ENCODE measurements at places on chromosomes 4 and X.

- peak; percentile 33 for DNase-seq
Measured at GRCh38 chr4:94827481-94828110, 69.8 kb downstream of the BMPR1B start.

- DNase-seq: no peak
Measured at GRCh38 chr4:2417765-2418649, at the start of gene ZFYVE28. TSS of gene ZFYVE28 (minus strand) at chr4:2418645. CDS start at chr4:2418323, 322 bp downstream.

DNA sequence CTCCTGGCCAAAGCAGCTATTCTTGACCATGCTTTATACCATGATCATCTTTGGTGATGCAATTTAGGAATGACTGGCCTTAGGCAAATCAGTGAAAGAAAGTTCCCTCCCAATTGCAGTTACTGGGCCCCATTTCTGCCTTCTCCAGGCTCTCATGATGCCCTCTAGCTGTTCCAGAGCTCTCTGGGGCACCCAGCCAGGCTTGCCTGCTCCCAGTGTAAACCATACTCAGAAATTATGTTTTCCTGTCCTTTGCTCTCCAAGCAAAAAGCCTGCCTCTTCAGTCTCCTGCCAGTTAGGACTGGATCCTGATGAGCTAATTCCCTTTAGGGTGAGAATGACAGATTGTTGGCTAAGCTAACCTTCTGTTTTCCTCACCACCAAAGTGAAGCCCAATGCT is 85.3 kb upstream of the RBPJ start:
- peak; percentile 90 for DNase-seq

DNA sequence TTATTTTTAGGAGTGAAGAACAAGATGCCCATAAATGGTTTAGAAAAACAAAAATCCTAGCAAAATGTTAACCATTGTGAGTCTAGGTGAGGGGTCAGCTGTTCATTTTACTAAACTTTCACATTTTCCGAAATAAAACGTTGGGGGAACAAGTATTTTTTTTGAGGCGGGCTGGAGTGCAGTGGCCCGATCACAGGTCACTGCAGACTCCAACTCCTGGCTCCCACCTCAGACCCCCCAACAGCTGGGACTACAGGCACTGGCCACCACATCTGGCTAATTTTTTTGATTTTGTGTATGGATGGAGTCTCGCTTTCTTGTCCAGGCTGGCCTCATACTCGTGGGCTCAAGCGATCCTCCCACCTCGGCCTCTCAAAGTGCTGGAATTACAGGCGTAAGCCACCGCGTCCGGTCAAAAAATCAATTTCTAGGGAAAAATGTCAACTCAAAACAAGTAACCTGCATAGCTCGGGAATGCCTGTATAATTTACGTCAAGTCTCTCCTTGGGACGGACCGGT is 742 bp upstream of the TAF1 start:
- no peak for DNase-seq

GRCh38 chr4:48879561-48880442 is 26.8 kb downstream of the OCIAD2 start:
- no peak for DNase-seq

GRCh38 chr4:184850431-184851199 is 24.8 kb upstream of the ACSL1 start:
- no peak for DNase-seq

GRCh38 chr4:152687974-152688599 is 8.3 kb upstream of the TMEM154 start:
- no peak for DNase-seq

- no peak for DNase-seq
Measured at GRCh38 chr4:2796849-2797544, 4.1 kb downstream of the SH3BP2 start.

DNA sequence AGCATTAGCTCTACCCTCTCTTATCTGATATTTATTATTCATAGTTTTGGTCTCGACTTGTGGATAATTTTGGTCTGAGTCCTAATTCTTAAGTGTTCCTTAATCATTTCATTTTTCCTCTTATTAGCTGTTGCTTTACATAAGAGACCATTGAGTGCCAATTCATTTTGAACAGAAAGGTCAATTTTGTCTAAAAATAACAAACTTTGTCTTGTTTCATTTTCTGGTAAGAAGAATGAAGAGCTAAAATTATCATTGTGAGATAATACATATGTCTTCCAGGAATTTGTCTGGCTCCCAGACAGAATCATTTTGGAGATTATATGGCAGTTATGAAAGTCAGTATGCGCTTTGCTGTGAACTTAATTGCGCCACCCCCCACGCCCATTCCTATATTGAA is 1471.8 kb downstream of the PCDH7 start:
- DNase-seq: no peak

GRCh38 chrX:18769812-18770573 is 62.5 kb downstream of the PPEF1 start:
- DNase-seq: no peak

GRCh38 chr4:151955721-151956380 is 195.0 kb upstream of the GATB start:
- no peak for DNase-seq

- DNase-seq: no peak
Measured at GRCh38 chr4:2786152-2786671, 6.7 kb upstream of the SH3BP2 start.

- DNase-seq: no peak
Measured at GRCh38 chr4:113919145-113919544, 60.3 kb downstream of the ARSJ start.

GRCh38 chr4:173513651-173514050 is 16.4 kb downstream of the HAND2 start:
- no peak for DNase-seq

GRCh38 chr4:44544158-44544557 is 95.5 kb upstream of the KCTD8 start:
- DNase-seq: no peak

GRCh38 chr4:140080883-140081282 is 73.1 kb downstream of the MAML3 start:
- no peak for DNase-seq

GRCh38 chrX:107672955-107673378 is 44.7 kb downstream of the PRPS1 start:
- DNase-seq: peak; percentile 64

DNA sequence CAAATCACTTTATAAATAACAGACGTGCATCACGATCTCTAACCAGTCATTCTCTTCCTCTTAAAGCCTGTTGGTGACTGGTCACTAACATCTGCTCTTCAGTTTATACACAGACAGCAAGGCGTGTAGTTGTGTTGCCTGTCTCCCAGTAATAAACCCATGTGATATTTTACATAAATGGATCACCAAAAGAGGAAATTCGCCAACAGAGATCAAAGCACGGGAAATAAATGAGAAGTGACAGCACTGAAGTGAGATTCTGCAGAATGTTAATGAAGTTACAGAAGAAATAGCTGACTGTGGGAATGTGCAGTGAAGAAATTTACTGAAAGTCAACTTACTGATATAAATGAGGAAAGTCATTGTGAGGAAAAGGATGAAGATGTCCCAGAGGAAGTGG is 47.0 kb downstream of the AFF1 start:
- DNase-seq: no peak

Data from fibroblast of the conjunctiva (primary cell).